Activated CD8-positive, alpha-beta memory T cell treated with anti-CD3 and anti-CD28 coated beads for 4 hours (primary cell): ENCODE measurements at places on chromosomes 3 and 15.

DNA sequence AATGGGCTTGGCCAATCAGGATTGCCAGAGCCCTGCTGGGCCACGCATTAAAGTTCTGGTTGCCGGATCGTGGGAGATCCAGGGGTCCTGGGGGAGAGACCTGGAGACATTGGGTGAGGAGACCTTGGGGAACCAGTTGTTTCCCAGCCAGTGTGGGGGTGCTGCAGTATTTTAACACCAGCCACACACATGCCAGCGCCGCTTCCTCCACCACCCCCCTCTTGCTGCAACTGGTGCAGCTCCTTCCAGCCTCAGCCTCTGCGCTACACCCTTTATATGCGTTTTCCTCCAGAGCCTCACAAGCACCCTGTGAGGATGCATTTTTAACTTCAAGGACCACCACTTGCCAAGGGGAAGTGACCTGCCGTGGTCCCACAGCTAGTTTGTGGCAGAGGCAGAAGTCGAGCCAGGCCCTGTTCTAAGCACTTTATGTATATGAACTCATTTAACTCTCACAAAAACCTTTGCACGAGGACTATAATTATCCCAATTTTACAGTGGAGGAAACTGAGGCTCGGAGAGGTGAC is 29.4 kb upstream of the GRIP2 start:
- DNase-seq, result no peak

GRCh38 chr3:74651885-74652284 is 37.4 kb upstream of the CNTN3 start:
- no peak for DNase-seq

GRCh38 chr15:39587731-39588530 is 7.1 kb downstream of the THBS1 start:
- DNase-seq, result no peak

GRCh38 chr3:16298891-16299290 is 33.9 kb downstream of the OXNAD1 start:
- no peak for DNase-seq

- no peak for DNase-seq
These were observed 571 bp upstream of the RARRES1 start for GRCh38 chr3:158732856-158733200.
